ENCODE measurements at places on chromosomes 16 and 17. TPM values are rescaled to one million over a fixed set of nuclear protein-coding genes. Genes with fewer than 3 reads are reported as not detected.

INPP5K gene
- total RNA-seq: 23.2 TPM

KCNJ12 gene
- 1.00 TPM for total RNA-seq

OR1A1 gene
- not detected for total RNA-seq

MT1G gene
- total RNA-seq: 0.68 TPM

TP53TG3 gene
- not detected for total RNA-seq

TPSG1 gene
- not detected for total RNA-seq

FOXL1 gene
- total RNA-seq: 0.68 TPM

NAE1 gene
- total RNA-seq: 64.6 TPM

All from nasal cavity respiratory epithelium epithelial cell of viscerocranial mucosa (primary cell).